T-helper 1 cell (primary cell): ENCODE measurements at places on chromosomes 1 and 21.
A peak's percentile ranks its signal among the peaks of the same experiment; 100 is the strongest.

- DNase-seq = no peak
Observed at GRCh38 chr21:42574234-42575027, 60.8 kb downstream of the SLC37A1 start.

GRCh38 chr1:7869136-7869920 is 16.5 kb upstream of the UTS2 start:
- no peak for DNase-seq

DNA sequence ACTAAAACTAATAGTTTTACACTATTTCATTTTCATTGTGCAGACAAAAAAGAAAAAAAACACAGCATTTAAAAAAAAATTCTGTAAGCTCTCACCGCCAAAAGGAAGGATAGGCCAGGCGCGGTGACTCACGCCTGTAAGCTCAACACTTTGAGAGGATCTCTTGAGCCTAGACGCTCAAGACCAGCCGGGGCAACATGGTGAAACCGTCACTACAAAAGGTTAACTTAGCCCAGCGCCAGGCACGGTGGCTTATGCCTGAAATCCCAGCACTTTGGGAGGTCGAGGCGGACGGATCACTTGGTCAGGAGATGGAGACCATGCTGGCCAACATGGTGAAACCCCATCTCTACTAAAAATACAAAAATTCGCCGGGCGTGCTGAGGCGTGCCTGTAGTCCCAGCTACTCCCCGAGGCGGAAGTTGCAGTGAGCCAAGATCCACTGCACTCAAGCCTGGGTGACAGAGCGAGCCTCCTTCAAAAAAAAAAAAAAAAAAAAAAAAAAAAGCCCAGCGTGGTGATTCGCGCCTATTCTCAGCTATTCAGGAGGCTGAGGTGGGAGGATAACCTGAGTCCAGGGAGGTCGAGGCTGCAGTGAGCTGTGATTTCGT is 14.3 kb upstream of the SPEN start:
- DNase-seq = no peak

DNA sequence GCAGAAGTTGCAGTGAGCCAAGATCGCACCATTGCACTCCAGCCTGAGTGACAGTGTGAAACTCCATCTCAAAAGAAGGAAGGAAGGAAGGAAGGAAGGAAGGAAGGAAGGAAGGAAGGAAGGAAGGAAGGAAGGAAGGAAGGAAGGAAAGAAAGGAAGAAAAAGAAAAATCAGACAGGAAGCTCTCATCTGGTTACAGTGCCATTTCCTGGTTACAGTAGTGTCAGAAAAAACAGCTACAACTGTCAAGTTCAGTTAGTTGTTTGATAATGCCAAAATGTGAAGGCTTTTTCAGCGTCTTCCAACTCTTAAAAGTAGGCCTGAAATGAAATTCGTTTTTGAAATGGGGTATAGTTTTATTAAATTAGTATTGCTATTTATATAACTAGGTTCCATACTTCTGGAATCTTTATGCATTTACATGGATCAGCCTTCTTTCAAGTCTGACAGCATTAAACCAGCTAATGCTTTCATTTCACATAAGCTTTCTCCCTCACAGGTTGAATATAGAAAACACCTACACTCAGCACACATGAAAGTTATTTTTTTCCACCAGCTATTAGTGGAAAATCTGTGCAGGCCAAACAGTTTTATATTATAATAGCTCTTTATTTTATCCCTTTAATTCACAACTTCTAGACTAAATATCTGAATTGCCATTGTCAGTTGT is 21.2 kb downstream of the PTPN22 start:
- no peak for DNase-seq

GRCh38 chr1:247316590-247317197 is 15.0 kb downstream of the ZNF496 start:
- DNase-seq = no peak

- no peak for DNase-seq
Observed at GRCh38 chr1:154495496-154496273, 6.3 kb upstream of the TDRD10 start.

DNA sequence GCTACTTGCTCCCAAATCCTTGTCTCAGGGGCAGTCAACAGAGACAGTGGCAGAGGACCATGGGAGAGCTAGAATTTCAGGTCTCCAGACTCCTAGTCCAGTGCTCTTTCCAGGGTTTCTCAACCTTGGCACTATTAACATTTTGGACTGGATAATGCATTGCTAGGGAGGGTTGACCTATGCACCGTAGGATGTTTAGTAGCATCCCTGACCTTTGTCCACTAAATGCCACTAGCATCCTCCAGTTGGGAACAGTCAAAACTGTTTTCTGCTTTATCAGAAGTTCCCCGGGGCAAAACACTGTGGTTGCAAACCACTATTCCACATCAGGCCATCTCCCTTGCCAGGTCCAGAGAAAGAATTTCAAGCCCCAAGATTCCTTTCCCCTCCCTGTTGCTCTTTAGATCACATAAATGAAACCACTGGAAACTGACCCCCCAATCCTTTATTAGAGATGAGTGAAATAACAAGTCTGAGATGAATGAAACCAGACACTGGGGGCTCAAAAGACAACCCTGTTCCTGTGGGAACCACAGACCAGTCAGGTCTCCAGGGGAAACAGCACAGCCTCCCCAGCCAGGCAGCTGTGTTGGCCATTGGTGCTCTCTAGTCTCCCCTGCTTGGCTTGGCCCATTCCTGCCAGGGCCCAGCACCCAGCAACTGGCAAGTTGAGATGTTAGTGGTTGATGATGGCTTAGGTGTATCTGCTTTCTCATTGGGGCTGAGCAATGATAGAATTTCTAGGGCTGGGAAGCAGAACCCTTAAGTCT is 3.8 kb upstream of the TCEA3 start:
- DNase-seq = no peak

GRCh38 chr1:230355128-230355527 is 71.0 kb downstream of the PGBD5 start:
- no peak for DNase-seq

- peak; percentile 87 for DNase-seq
Observed at GRCh38 chr1:155206891-155207805, 549 bp downstream of the THBS3 start.

- no peak for DNase-seq
Observed at GRCh38 chr21:41975391-41976272, 21.8 kb upstream of the C2CD2 start.

DNA sequence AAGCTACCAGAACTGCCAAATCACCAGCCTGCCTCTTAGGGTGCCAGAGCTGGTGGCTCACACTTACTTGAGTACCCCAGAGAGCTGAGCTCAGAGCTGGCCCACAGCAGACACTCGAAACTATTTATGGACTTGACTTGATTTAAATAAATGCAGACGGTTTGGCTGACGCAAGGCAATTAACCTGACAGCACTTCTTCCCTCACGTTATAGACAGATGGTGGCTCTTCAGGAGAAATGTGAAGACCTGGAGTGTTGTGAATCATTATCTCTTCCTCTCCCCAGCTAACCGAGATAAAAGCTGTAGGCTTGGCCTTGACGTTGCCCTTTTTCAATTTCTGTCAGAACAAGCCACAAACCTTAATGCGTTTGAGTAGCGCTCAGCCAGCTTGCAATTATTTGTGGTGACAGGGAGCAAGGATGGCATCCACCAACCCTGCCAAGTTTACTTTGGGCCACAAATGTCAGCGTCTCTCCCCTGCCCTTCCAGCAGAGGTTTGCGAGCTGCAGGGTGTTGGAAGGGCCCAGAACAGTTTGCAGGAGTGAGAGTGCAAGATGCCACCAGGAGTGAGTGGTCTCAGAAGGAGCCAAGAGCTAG is 34.0 kb upstream of the BCAR3 start:
- no peak for DNase-seq

GRCh38 chr1:59592924-59593323 is 221.8 kb upstream of the HOOK1 start:
- DNase-seq = no peak

GRCh38 chr1:167221126-167221737 is 546 bp downstream of the POU2F1 start:
- peak; percentile 6 for DNase-seq

GRCh38 chr1:244839656-244840055 is 4.2 kb downstream of the COX20 start:
- no peak for DNase-seq

- DNase-seq = no peak
Observed at GRCh38 chr1:206979379-206980043, 9.3 kb upstream of the FCAMR start.

- no peak for DNase-seq
Observed at GRCh38 chr1:46506470-46507219, 17.0 kb downstream of the DMBX1 start.

DNA sequence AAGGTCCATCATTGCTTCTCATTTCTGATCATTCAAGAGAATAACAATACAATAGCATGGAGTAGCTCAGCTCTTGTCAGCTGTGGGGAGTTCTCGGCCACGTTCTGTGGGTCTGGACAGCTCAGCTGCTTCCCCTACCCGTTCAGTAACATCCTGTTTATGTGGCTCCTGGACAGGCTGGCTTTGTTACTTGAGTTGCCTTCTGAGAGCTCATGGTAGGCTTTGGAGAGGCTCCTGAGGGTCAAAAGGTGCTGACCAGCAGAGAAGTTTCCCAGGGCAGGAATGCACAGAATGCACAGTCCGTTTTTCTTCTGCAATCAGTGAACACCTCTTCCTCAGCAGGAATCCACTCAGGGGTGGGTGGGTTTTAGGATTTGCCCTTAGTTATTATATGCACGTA is 36.0 kb downstream of the KAZN start:
- no peak for DNase-seq

- no peak for DNase-seq
Observed at GRCh38 chr1:192937128-192937527, 122.0 kb downstream of the UCHL5 start.

DNA sequence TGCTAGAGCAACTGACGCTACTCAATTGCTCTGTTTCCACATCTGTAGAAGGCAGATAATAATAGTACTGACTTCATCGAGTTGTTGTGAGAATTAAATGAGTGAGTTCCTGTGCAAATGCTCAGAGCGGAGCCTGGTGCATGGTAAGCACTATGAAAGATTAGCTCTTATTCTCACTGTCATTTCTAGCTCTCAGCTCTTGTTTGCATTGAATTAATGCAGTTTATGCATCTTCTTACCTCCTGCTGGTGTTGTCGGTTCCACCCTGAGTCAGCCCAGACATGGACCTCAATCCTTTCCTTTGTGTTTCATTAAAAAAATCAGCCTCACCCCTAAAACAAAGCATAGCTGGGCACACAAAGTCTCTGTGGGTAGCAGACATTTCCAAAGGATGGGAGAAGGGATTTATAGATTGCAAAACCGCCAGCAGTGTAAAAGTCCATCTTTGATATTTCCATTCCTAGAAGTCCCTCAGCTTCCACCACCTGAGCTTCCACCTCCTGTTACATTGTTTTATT is 254.4 kb upstream of the CSF3R start:
- DNase-seq = no peak
